Right cardiac atrium (tissue), 5 donors: ENCODE measurements at places on chromosomes 16 and 17. TPM values are rescaled to one million over a fixed set of nuclear protein-coding genes. Genes with fewer than 3 reads are reported as not detected.

Gene SLC5A11
- total RNA-seq: not detected

Gene HERPUD1
- 126 TPM for total RNA-seq

Gene SLC16A5
- total RNA-seq: 21.6 TPM

Gene HP
- total RNA-seq: 30.2 TPM

Gene FCSK
- 12.0 TPM for total RNA-seq
